A549 treated with GW870086 at 1 μM for 4 hours (cell line): ENCODE measurements at places on chromosomes 1 and 21. TPM values are rescaled to one million over a fixed set of nuclear protein-coding genes. Genes with fewer than 3 reads are reported as not detected.

Gene DCST1
- not detected in 5 replicates for total RNA-seq

Gene SPRR2B
- total RNA-seq: not detected in 5 replicates

Gene NIT1
- total RNA-seq: 28.4 to 32.9 TPM (median 30.2 TPM) in 5 replicates

Gene TSACC
- total RNA-seq: 1.9 to 3.5 TPM (median 2.2 TPM) in 5 replicates

Gene COA7
- 17.4 to 22.7 TPM (median 22.2 TPM) in 5 replicates for total RNA-seq

Gene OR2M5
- total RNA-seq: not detected in 5 replicates

Gene AGBL4
- total RNA-seq: not detected in 5 replicates

Gene RIPPLY3
- 0.18 to 0.60 TPM (median 0.38 TPM) in 5 replicates for total RNA-seq

Gene TRIM58
- not detected in 5 replicates for total RNA-seq

Gene JAM2
- not detected in 5 replicates for total RNA-seq

Gene LMX1A
- total RNA-seq: not detected in 5 replicates

Gene BARHL2
- total RNA-seq: not detected in 5 replicates

Gene POU3F1
- not detected in 5 replicates for total RNA-seq

Gene RORC
- 0.03 to 0.08 TPM (median 0.06 TPM) in 3 of 5 replicates, not detected in the others for total RNA-seq

Gene CHIT1
- not detected in 5 replicates for total RNA-seq

Gene SPTA1
- not detected in 5 replicates for total RNA-seq

Gene MSH4
- total RNA-seq: not detected in 5 replicates

Gene ZNF678
- 1.3 to 1.8 TPM (median 1.7 TPM) in 5 replicates for total RNA-seq

Gene PGLYRP4
- total RNA-seq: not detected in 5 replicates

Gene TNFAIP8L2
- total RNA-seq: not detected in 5 replicates

Gene CRNN
- not detected in 5 replicates for total RNA-seq

Gene ZNF683
- total RNA-seq: not detected in 5 replicates

Gene E2F2
- 2.0 to 3.0 TPM (median 2.9 TPM) in 5 replicates for total RNA-seq

Gene SOX13
- total RNA-seq: 19.5 to 23.5 TPM (median 22.6 TPM) in 5 replicates

Gene SLAMF6
- total RNA-seq: not detected in 5 replicates

Gene INPP5B
- 3.1 to 4.8 TPM (median 4.6 TPM) in 5 replicates for total RNA-seq

Gene HSD3B1
- total RNA-seq: not detected in 5 replicates

Gene KIAA0040
- total RNA-seq: 0.73 to 0.97 TPM (median 0.78 TPM) in 5 replicates

Gene FCGR3A
- total RNA-seq: not detected in 5 replicates

Gene GSTM5
- total RNA-seq: not detected in 5 replicates

Gene PDZK1IP1
- total RNA-seq: 6.2 to 9.4 TPM (median 8.5 TPM) in 5 replicates

Gene LRRC7
- not detected in 5 replicates for total RNA-seq

Gene PYGO2
- total RNA-seq: 19.4 to 22.3 TPM (median 21.6 TPM) in 5 replicates

Gene FMO2
- total RNA-seq: not detected in 5 replicates
